ENCODE measurements at places on chromosomes 1 and 21.

DNA sequence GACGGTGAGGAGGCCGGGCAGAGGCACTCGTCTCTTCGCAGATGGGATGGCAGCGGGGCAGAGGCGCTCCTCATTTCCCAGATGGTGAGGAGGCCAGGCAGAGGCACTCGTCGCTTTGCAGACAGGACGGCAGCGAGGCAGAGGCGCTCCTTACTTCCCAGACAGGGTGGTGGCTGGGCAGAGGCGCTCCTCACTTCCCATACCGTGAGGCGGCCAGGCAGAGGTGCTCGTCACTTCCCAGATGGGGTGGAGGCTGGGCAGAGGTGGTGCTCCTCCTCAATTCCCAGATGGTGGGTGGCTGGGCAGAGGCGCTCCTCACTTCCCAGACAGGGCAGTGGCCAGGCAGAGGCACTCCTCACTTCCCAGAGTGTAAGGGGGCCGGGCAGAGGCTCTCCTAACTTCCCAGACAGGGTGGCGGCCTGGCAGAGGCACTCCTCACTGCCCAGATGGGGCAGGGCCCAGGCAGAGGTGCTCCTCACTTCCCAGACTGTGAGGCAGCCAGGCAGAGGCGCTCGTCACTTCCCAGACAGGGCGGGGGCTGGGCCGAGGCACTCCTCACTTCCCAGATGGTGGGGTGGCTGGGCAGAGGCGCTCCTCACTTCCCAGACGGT lies 9.9 kb downstream of the TCHHL1 start:
- DNase-seq: no peak

- no peak for DNase-seq
Measured at GRCh38 chr1:170791941-170792340, 128.0 kb downstream of the PRRX1 start.

DNA sequence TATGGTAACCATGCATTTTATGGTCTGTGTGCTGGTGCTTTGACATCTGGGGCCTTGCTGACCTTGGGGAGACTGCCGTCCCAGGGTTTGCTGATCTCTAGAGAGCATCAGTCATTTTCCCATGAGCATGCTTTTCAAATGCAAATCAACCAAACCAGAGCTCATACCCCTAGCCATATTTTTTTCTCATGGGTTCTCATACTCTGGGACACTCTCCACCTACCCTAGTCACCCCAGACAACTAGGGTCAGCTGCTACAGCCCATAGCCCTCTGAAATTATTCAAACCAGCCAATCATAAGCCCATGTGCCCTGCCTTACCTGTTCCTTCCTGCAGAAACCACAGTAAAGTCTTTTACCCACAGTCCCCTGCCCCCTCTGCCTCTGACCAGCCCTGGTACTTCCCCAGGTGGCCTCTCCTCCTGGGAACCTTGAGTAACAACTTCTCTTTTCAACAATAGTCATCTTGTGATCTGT lies 132.0 kb downstream of the MAP3K21 start:
- no peak for DNase-seq

GRCh38 chr1:206579747-206580437 lies 32.4 kb downstream of the EIF2D start:
- peak; percentile 69 for DNase-seq

GRCh38 chr1:212485913-212486618 lies 53.3 kb downstream of the NENF start:
- no peak for DNase-seq

GRCh38 chr1:48688102-48688760 lies 88.5 kb downstream of the BEND5 start:
- DNase-seq: peak; percentile 24

- no peak for DNase-seq
Measured at GRCh38 chr1:226732856-226733291, 6.2 kb downstream of the ITPKB start.

GRCh38 chr21:35927262-35927661 lies 133.1 kb downstream of the SETD4 start:
- no peak for DNase-seq

GRCh38 chr1:156970017-156970416 lies 49.6 kb downstream of the LRRC71 start:
- DNase-seq: no peak

DNA sequence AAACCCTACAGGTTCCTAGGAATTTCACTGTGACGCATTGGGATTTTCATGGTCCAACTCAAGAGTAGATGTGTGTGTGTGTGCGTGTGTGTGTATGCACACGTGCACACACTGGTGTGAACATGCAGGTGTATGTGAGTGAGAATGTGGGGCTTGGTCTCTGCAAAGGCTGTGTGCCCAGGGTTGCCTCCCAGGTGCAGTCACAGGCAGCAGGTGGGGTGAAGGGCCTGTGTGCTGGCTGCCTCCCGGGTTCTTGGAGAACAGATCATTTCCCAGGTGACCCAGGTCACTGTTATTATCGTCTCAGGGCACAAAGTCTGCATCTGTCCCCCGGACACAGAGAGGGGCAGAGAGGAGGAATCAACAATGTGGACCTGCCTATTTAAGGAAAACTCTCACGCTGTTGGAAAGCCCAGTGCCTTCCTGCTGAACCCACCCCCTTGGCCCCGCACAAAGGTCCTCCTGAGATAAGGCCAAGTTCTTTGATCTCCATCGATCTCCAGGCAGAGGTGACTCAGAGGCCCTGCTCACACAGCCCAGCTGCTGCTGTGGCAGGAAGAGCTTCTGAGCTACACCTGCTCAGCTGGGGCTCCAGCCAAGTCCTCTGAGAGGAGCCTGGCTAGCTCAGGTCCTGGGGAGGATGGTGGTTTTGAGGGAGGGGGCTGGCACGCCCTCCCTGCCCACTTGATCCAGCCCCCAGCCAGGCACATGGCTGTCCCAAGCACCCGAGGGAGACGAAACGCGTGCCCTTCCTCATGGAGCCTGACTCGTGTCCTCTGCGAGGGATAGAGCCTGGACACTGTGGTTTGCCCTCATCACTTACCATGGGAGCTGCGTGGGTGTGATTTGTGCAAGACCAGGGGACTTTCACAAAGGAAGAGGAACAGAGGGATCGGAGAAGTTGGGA lies 134.0 kb upstream of the ARHGEF16 start:
- DNase-seq: no peak

DNA sequence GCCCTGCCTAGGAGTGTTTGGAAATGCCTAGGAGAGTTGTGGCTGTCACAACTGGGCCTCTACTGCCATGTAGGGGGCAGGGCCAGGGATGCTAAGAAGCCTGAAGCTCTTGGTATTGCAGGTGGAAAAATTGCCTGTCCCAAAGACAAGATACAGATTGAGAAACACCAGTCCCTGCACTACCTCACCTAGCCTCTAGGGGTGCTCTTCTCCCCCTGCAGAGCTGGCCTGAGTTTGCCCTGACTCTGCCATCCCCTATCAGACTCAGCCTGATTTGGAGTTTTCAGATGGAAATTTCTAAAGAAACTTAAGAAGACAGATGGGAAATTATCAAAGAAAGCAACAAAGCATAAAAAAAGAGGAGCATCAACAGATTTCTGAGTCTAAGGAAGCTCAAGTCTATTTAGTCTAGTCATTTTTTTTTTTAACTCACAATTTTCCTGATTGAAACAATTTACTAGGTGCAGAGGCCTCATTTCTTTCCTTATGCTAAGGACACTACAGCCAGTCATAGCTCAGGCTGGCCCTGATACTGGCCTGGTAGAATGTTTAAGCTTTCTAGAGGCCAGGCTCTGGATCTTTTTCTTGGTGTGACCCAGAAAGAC lies 61.4 kb upstream of the LRRN2 start:
- DNase-seq: peak; percentile 46

DNA sequence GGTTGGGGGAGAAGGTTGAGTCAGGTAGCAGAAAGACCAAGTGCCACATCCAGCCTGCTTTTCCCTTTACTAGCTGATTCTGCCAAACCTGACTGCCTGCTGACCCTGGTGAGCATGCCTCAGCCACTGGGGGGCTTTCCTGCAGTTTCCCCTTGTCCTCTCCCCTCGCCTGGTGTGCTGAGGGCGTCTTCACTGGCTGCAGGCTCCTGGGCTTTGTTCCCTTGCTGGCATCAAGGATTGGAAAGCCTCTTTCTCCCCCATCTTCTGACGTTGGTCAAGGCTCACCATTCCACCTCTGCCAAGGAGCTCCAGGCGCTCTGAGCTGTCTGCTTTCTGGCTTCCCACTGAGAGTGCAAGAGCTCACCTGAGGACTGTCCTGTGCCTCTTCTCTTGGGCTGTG lies 28.4 kb downstream of the MAN1C1 start:
- no peak for DNase-seq

DNA sequence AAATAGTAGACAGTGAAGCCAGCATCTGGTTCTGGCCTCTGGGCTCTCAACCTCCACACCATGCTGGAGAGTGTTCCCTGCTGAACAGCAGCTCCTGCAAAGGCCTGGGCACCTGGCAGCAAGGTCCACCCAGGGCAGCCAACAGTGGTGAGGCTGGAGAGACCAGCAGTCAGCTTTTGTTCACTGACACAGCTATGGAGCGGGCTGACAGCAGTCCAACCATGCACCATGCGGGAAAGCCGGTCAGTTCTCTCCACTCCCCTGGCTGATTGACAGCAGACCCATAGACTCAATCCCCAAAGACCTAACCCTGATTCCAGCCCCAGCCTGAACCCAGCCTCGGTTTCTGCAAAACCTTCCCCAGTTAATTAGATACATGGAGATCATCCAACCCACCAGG lies 49.0 kb downstream of the KLHDC7A start:
- no peak for DNase-seq

DNA sequence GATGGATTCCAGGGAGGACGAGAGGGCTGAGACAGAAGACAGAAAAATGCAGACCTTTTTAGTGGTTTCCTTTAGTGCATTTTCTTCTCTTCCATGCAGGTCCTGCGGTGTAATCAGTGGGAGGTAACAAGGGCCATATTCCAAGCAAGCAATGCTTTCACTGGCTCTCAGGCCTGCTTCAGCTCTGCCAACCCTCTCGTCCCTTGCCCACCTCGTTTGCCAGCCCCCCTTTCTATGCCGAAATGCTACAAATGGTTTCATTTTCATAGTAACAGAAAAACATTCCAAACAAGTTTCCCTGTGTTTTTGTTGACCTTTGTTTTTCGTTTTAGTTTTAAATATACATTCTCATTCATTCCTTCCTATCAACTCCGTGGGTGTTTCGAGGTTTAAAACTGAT lies 443.1 kb downstream of the TTLL7 start:
- DNase-seq: no peak

- DNase-seq: no peak
Measured at GRCh38 chr21:21000591-21001175, 2.5 kb downstream of the NCAM2 start.

DNA sequence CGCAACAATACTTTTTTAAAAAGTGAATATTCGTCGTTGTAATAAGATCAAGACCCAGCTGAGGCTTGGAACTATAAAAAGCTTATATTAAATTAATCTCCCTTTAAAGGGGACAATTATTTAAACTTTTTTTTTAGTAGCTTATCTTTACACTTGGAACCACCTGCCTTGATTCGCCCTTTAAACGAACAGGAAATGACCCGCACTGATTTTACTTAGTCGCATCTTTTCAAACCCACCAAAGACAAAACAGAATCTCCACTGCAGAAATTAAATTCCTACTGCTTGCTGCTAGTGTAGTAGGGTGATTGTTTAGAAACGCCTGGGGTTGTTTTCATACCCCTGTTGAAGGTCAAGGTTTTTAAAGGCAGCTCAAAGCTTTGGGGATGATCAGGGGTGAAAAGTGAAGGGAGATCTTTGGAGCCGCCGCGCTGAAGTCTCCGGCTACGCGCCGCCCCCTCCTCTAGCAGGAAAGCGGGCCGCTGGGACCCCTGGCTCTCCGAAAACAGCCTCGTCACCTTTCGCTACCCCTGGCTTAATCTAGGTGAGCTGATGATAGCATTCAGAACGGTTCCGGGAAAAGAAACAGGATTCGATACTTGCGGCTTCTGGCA lies 163.4 kb downstream of the RUNX1 start:
- no peak for DNase-seq

GRCh38 chr1:173255214-173255813 lies 48.2 kb upstream of the TNFSF4 start:
- DNase-seq: peak; percentile 30

DNA sequence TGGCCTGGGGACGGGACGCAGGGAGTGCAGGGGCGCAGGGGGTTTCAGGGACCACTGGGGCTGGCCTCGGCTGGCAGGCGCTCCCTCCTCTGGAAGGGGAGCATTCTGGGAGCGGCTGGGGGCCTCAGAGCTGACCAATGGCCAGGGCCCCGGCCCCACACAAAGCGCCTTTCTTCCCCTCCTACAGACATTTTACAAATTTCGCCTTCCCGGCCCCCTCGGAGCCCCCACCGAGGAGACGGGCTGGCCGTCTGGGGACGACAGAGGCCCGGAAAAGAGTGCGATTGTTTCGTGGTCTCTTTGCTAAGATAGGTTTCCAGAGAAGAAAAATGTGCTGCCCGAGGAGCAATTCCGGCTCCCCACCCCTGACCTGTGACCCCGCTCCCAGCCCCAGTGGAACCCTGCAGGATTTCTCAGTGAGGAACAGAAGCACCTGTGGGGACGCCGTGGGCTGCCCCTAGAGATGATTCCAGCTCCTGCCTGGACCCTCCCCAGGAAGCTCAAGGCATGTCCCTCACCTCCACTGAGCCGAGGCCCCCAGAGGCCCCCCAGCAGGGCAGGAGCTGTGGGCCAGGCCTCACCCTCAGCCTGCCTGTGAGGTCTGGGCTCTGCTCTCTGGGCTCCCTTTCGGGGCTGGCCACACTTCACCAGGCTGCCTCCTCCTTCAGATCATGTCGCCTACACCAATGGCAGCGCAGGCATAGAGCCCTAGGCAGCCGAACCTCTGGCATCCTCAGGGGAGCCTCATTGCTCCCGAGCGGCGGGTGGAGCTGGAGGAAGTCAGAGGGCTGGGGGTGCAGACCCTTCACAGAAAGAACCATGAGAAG lies 15.0 kb upstream of the PLEKHG5 start:
- no peak for DNase-seq

- no peak for DNase-seq
Measured at GRCh38 chr21:44443291-44443890, 11.9 kb upstream of the LRRC3 start.

- DNase-seq: no peak
Measured at GRCh38 chr1:2470290-2471158, 5.6 kb upstream of the PLCH2 start.

- DNase-seq: no peak
Measured at GRCh38 chr1:220497220-220497947, 30.6 kb upstream of the MARK1 start.

DNA sequence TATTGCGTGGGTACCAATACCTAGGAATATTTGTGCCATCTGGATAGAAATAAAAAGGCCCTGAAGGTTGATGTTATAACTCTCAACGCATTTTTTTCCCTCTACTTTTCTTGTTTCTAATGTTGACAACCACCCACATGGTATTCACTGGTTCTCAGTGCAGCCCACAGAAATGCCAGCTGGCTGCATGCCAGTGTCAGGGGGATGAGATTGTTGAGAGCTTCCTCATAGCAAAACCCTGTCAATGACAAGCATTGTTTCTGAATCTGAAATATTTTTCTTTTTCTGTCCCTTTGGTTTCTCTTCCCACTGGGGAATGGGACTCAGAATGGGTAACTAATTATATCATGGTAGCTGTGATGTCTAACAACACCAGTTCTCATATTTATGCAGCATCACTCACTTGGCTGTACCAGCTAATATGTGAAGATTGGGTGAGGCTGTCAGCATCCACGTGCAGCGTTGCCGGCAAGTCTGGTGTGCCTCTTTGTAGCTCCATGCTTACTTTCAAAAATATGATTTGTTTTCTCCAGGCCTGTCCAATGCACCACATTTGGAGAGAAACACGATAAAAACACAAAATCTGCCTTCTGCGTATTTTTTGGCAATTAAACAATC lies 284.6 kb downstream of the PTBP2 start:
- DNase-seq: no peak

GRCh38 chr1:93995837-93996536 lies 86.8 kb upstream of the GCLM start:
- no peak for DNase-seq

GRCh38 chr21:36282568-36283230 lies 37.3 kb upstream of the MORC3 start:
- DNase-seq: no peak

Measured in germinal center (tissue), 1 donor.